ENCODE measurements at places on chromosomes 2 and 18.

DNA sequence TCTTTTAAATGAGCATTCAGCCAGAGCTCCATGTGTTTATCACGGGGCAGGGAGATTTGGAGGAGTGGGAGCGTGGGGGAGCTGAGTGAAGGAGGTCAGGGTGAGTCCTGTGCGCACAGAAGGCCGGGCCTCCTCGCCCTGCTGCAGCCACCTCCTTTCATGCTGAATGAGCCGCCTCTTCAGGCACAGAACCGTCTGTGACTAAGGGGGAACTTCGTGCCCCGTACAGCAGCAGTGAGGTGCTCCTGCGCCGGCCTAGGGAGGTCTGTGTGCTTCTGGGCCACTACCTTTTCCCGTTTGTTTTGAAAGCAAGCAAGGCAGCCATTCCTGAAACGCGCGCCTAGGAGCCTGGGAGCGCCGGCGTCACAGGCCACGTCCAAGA, 27.1 kb upstream of the ZNF516 start:
- ATAC-seq = no peak

DNA sequence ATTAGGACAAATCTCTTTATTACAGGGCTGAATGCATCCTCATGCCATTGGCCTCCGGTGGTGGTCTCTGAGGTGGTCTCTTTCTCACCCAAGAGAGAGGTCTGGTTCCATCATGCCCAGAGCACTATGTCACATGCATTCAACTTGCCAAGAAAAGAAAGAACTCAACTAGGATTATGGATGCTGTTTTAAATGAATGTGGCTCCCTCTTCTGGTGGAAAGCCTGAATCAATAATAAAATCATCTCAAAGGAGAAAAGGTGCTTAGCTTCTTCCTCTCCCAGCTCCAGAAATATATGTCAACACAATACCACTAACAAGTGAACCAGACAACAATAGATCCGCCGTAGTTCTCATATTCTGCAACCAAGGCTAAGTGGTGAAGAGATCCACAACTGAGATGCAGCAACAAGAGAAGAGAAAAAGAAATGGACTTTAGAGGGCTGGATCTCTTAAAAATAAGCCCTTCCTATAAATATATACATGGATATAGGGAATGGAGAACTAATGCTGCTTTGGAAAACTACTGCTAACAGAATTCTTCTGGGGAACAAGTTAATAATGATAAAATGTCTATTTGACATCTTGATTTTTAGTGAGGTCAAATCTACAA, 396.8 kb downstream of the NCKAP5 start:
- ATAC-seq = no peak

- ATAC-seq = no peak
Observed at GRCh38 chr2:191857886-191858285, 11.0 kb upstream of the CAVIN2 start.

DNA sequence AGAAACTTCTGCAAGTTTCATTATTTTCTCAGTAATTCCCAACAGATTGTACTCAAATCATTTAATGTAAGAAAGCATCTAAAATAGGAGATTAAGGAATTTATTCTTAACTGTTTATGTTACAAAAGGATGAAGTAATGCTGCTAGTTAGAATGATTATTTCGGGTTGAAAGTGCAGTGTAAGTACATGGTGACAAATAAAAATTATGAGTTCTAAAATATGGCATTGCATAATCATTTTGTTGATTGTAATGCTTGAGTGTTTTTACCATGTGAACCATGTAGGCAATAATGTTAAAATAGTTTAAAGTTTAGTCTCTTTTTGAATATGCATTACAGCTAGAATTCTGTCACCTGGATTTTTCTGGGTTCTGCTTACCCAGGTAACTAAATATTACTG, 149.0 kb upstream of the SP5 start:
- no peak for ATAC-seq

DNA sequence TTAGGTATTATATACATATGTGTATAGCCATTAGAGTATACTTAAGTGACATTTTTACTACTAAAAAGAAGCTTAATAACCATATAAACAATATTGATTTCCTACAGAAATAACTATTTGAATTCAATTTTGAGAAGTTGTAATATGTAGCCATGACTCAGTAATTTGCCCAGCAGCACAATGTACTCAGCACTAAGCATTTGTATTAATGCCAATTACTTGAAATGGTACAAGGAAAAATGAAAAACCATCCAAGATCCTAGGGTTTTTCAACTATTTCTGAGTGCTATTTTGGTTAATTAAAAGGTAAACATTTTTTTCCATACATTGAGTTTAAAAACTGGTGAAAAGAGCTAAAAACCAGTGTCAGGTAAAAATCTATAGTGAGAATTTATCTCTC, 324.0 kb downstream of the KCNJ3 start:
- no peak for ATAC-seq

DNA sequence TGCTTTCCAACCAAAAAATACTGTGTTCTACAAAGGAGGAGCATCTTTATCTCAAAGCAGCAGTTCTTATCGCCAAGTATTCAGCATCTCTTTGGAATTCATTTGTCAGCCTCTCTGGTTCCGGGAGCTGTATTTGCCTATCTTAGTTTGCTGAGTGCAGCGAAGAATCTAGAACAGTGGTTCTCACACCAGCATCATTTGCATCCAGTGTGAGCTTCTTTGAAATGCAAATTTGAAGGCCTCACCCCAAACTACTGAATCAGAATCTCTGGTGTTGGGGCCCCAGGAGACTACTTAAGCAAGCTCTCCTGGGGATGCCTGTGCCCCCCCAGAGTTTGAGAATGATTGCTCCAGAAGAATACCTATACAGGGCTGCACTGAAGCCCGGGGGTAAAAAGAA, 1.5 kb upstream of the PTPN2 start:
- ATAC-seq = no peak

- ATAC-seq = peak; percentile 60
Observed at GRCh38 chr2:42935692-42936671, 143.6 kb upstream of the HAAO start.

- no peak for ATAC-seq
Observed at GRCh38 chr2:120508567-120509041, 162.7 kb downstream of the INHBB start.

- no peak for ATAC-seq
Observed at GRCh38 chr2:233965032-233965603, 47.9 kb downstream of the TRPM8 start.

GRCh38 chr2:208090420-208090819, 33.9 kb downstream of the CRYGD start:
- no peak for ATAC-seq

DNA sequence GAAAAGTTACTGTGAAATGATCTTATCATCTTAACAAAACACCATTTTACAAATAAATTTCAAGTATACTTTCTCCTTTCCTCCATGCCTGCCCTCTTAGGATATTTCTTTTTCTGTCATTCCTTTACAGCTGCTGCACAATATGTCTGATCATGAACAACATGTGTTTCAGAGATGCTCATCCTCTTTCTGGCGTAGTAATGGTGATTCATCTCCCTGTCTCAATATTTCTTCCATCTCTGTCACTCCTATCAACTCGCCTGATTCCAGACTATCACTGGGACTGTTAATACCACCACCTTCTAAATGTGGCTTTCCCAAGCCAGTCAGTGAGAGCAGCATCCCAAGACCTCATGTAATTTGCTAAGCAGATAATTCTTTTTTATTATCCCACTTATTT, 290.5 kb downstream of the GULP1 start:
- no peak for ATAC-seq

GRCh38 chr18:44946529-44947113, 265.9 kb downstream of the SETBP1 start:
- no peak for ATAC-seq

GRCh38 chr2:6429210-6429986, 436.3 kb downstream of the CMPK2 start:
- no peak for ATAC-seq
